Activated CD4-positive, alpha-beta T cell treated with anti-CD3 and anti-CD28 coated beads for 36 hours (primary cell): ENCODE measurements at places on chromosomes 3 and 15. TPM values are rescaled to one million over a fixed set of nuclear protein-coding genes. Genes with fewer than 3 reads are reported as not detected.

DNA sequence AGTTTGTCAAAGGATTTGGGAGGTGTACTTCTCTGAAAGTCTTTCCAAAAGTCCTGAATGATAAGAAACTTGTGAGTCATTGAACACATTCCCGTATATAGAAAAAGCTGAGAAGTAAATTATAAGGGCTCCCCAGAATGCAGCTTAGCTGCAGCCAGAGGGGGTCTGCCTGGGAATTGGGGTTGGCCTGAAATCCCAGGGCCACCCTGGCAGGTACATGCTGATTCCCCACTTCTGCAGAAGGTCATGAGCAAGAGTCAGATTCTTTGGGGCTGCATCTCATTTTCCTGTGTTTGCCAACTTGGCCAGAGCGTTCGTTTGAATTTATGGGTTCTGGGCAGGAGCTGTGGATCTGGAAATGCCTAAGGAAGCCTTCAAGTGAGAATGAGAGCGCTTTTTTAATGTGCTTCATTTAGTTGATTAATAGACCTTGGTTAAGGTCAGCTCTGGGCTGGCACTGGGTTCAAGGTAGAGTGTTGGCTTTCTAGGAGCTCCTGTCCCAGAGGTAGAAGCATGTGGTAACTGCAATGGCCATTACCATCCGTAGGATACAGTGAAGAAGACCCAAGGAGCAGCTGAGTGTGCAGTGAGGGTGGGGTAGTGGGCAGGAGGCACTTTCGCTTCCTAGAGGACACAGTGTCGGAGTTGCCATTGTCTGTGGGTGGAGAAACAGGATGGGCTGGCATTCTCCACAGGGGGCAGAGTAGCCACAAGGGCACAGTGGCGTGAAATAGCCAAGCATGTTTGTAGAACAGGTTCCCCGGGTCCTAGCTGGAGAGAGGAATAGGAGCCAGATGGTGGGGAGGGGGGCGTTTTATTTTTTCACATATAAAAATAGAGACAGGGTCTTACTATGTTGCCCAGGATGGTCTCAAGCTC, 3.2 kb downstream of the SLC6A6 start:
- no peaks in the 10 kb centered on the region for H3K27me3 ChIP-seq
- H3K4me1 ChIP-seq, result peaks cover 59% of the 10 kb centered on the region
- H3K27ac ChIP-seq, result peak overlapping the region; percentile 69
- H3K4me3 ChIP-seq, result peak overlapping the region; percentile 94
- peaks cover 23% of the 10 kb centered on the region for H3K36me3 ChIP-seq
- DNase-seq, result no peak

GRCh38 chr15:28930476-28931291, 44.9 kb downstream of the APBA2 start:
- no peak for DNase-seq
- peaks cover 29% of the 10 kb centered on the region for H3K4me1 ChIP-seq
- H3K36me3 ChIP-seq, result peaks cover 2% of the 10 kb centered on the region

GRCh38 chr3:82636177-82636576, 874.7 kb upstream of the GBE1 start:
- H3K4me1 ChIP-seq, result no peaks in the 10 kb centered on the region
- H3K36me3 ChIP-seq, result no peaks in the 10 kb centered on the region
- DNase-seq, result no peak
- no peak overlapping the region for H3K4me3 ChIP-seq
- H3K27ac ChIP-seq, result no peak overlapping the region
- no peaks in the 10 kb centered on the region for H3K27me3 ChIP-seq

DNA sequence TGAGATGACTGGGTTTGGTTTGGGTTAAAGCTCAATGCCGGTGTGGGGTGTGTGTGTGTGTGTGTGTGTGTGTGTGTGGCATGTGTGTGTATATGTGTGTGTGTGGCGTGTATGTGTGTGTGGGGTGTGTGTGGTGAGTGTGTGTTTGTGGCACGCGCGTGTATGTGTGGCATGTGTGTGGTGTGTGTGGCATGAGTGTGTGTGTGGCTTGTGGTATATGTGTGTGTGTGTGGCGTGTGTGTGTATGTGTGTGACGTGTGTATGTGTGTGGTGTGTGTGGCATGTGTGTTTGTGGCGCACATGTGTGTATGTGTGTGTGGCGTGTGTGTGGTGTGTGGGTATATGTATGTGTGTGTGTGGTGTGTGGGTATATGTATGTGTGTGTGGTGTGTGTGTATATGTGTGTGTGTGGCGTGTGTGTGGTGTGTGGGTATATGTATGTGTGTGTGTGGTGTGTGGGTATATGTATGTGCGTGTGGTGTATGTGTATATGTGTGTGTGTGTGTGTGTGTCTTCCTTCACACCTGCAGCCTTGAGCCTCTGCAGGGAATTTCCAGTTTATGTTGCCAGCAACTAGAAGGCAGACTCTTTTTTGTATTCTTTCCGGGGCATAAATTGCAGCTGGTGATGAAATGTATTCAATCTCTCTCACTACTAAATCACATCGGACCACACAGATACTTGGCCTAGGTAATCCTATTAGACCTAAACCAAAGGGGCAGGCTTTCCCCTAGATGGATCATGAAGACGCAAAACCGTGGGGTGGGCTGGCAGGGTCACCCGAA, 34.8 kb downstream of the CHRD start:
- peaks cover 2% of the 10 kb centered on the region for H3K4me1 ChIP-seq
- H3K27ac ChIP-seq, result no peak overlapping the region
- DNase-seq, result no peak
- no peaks in the 10 kb centered on the region for H3K27me3 ChIP-seq
- no peak overlapping the region for H3K4me3 ChIP-seq

GRCh38 chr15:99385865-99386264, 134.6 kb downstream of the LRRC28 start:
- no peak overlapping the region for H3K4me3 ChIP-seq
- H3K27ac ChIP-seq, result no peak overlapping the region
- DNase-seq, result no peak
- peaks cover 10% of the 10 kb centered on the region for H3K36me3 ChIP-seq
- peaks cover 21% of the 10 kb centered on the region for H3K4me1 ChIP-seq

GRCh38 chr15:101698314-101698713, 26.0 kb downstream of the TARS3 start:
- H3K36me3 ChIP-seq, result peaks cover 59% of the 10 kb centered on the region
- H3K4me1 ChIP-seq, result peaks cover 41% of the 10 kb centered on the region
- H3K4me3 ChIP-seq, result no peak overlapping the region
- no peak for DNase-seq
- no peak overlapping the region for H3K27ac ChIP-seq

DNA sequence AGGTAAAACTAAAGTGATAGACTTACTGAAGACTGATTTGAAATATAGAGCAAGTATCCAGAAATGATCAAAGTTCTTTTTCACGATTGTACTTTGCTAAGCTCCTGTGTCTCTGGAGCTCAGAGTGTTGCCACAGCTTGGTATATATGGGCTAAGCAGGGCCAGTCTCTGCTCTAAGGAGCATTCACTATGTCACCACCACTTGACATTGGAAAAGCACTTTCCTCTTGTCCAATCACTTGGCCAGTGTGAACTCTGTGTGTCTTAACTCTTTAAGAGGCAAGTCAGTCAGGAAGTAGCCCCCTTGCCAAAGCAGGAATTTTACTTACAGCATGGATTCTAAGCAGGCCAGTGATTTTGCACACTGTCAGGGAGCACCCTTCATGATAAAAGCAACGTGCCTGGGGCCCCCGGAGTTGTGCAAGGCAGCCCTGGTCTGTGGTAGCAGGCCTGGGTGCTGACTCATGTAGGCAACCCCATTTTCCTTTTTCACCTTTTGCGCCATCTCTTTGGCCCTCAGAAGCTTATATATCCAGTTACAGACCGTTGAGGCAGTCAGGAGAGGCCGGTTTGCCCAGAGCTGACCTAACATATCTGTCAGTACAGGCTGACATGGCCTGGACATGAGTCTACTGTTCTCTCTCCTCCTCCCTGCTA, 73.0 kb downstream of the HCN4 start:
- no peak for DNase-seq
- no peaks in the 10 kb centered on the region for H3K36me3 ChIP-seq
- H3K4me3 ChIP-seq, result no peak overlapping the region
- H3K27me3 ChIP-seq, result no peaks in the 10 kb centered on the region
- no peaks in the 10 kb centered on the region for H3K4me1 ChIP-seq
- H3K27ac ChIP-seq, result no peak overlapping the region

GRCh38 chr15:22979238-22980188, 655 bp downstream of the CYFIP1 start:
- H3K4me3 ChIP-seq, result peak overlapping the region; percentile 84
- peaks cover 9% of the 10 kb centered on the region for H3K27me3 ChIP-seq
- H3K36me3 ChIP-seq, result no peaks in the 10 kb centered on the region

GRCh38 chr15:68333775-68334470, 56.4 kb downstream of the FEM1B start:
- H3K4me3 ChIP-seq, result no peak overlapping the region
- no peak overlapping the region for H3K27ac ChIP-seq
- H3K36me3 ChIP-seq, result no peaks in the 10 kb centered on the region
- peaks cover 9% of the 10 kb centered on the region for H3K4me1 ChIP-seq

GRCh38 chr3:11770477-11771391, 76.0 kb downstream of the TAMM41 start:
- peaks cover 20% of the 10 kb centered on the region for H3K4me1 ChIP-seq
- H3K27me3 ChIP-seq, result no peaks in the 10 kb centered on the region
- peak; percentile 88 for DNase-seq
- no peaks in the 10 kb centered on the region for H3K36me3 ChIP-seq

DNA sequence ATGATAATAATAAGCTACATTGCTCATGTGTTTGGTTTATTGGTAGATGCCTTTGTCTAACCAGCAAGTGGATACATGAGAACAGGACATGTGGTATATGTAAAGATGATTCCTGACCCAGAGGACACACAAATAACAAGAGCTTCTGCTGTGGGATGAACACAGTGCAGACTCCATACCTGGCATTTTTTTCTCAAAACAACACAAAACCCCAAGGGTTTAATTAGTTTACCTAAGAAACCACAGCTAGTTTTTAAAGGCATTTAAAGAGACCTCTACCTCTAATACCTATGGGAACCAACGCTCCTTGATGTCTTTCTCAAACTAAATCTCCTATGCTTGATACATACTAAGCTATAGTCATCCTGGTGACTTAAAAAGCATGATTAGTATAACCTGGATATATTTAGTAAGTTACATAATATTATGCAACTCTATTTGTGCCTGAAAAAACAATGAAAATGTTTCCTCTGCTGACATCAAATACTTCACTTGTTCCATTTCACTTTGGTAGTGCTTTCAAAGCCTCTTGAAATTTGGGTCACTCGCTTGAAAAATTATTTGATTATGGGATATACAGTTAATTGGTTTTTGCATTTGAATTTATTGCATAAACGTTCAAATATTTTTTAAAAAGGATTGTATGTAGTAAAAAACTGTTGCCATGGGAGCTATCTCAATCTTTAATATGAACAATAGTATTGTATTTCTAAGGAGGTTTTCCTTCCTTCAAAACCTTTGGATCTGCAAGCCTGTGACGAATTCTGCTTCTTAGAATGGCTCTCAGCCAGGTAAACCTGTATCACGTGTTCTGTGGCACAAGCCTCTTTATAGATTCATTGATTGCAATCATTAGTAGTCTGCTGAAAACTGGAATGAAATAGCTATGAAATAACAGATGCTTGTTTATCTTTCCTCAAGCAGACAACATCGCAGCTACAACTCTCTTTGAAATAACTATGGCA, 233.0 kb upstream of the KCNMB2 start:
- H3K36me3 ChIP-seq, result no peaks in the 10 kb centered on the region
- H3K4me1 ChIP-seq, result no peaks in the 10 kb centered on the region
- DNase-seq, result no peak
- H3K27ac ChIP-seq, result no peak overlapping the region
- no peak overlapping the region for H3K4me3 ChIP-seq
- H3K27me3 ChIP-seq, result no peaks in the 10 kb centered on the region

GRCh38 chr15:67142092-67142766, 76.8 kb downstream of the SMAD3 start:
- DNase-seq, result no peak
- no peak overlapping the region for H3K4me3 ChIP-seq
- peaks cover 81% of the 10 kb centered on the region for H3K4me1 ChIP-seq

- peaks cover 40% of the 10 kb centered on the region for H3K27me3 ChIP-seq
- no peak for DNase-seq
- H3K36me3 ChIP-seq, result no peaks in the 10 kb centered on the region
- peaks cover 9% of the 10 kb centered on the region for H3K4me1 ChIP-seq
- no peak overlapping the region for H3K4me3 ChIP-seq
- no peak overlapping the region for H3K27ac ChIP-seq
Observed at GRCh38 chr3:184512621-184513020, 49.0 kb upstream of the EPHB3 start.

GRCh38 chr3:130918328-130918727, 24.4 kb downstream of the ATP2C1 start:
- peaks cover 35% of the 10 kb centered on the region for H3K36me3 ChIP-seq
- H3K4me1 ChIP-seq, result peaks cover 38% of the 10 kb centered on the region
- H3K27me3 ChIP-seq, result no peaks in the 10 kb centered on the region
- no peak overlapping the region for H3K27ac ChIP-seq
- H3K4me3 ChIP-seq, result no peak overlapping the region
- no peak for DNase-seq

GRCh38 chr15:91376038-91376437, 276.0 kb downstream of the SV2B start:
- no peaks in the 10 kb centered on the region for H3K4me1 ChIP-seq
- no peaks in the 10 kb centered on the region for H3K36me3 ChIP-seq
- no peak for DNase-seq
- H3K4me3 ChIP-seq, result no peak overlapping the region
- H3K27me3 ChIP-seq, result no peaks in the 10 kb centered on the region

DNA sequence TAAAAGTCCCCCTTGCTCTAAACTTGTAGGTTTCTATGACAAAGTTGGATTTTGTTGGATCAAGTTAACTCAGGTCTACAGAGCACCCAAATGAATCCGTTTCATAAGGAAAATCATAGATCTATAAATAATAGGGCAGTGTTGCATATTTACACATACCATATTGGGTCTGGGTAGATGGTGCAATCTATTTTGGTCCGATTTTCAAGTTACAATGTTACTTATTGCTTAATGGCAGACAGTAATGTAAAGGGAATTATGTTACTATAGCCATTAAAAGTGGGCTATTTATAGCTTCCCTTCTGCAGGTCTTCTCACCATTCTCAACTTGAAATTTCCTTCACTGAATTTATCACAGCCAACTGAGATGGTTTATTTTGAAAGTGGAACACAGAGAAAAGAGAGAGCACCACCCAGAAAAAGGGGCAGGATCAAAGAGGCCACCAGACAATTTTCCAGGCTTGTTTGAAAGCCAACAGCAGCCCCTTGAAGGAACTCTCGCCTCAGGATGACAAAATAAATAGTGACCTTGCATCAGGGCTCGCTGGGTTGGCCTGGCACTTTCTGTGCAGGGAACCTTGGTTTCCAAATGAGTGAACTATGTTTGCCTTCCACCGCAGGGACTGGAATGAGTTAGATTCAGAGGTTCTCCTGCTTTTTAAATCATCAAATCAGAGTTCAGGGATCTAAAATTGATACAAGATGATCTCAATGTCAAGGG, 260.2 kb upstream of the HES1 start:
- H3K27me3 ChIP-seq, result peaks cover 8% of the 10 kb centered on the region
- H3K36me3 ChIP-seq, result no peaks in the 10 kb centered on the region
- DNase-seq, result no peak

GRCh38 chr3:11774296-11774877, 72.3 kb downstream of the TAMM41 start:
- no peaks in the 10 kb centered on the region for H3K27me3 ChIP-seq
- no peak overlapping the region for H3K4me3 ChIP-seq
- peak; percentile 11 for DNase-seq

Gene DZIP1L
- total RNA-seq, result not detected

Gene AGBL1
- total RNA-seq, result 0.05 TPM

Gene KBTBD13
- not detected for total RNA-seq

Gene IGSF10
- not detected for total RNA-seq

Gene ATP13A4
- 1.1 TPM for total RNA-seq

Gene NUP210
- 117 TPM for total RNA-seq

Gene DVL3
- 24.9 TPM for total RNA-seq

Gene SI
- not detected for total RNA-seq

Gene FAM174B
- total RNA-seq, result 4.9 TPM

Gene OR5K2
- not detected for total RNA-seq

Gene ZPLD1
- not detected for total RNA-seq

Gene PP2D1
- total RNA-seq, result not detected

Gene EAF2
- 12.4 TPM for total RNA-seq

Gene FAM131A
- total RNA-seq, result 4.5 TPM

Gene SPINT1
- total RNA-seq, result 8.5 TPM

Gene EBLN2
- total RNA-seq, result 5.2 TPM
